ENCODE measurements at places on chromosomes 7 and 10.

DNA sequence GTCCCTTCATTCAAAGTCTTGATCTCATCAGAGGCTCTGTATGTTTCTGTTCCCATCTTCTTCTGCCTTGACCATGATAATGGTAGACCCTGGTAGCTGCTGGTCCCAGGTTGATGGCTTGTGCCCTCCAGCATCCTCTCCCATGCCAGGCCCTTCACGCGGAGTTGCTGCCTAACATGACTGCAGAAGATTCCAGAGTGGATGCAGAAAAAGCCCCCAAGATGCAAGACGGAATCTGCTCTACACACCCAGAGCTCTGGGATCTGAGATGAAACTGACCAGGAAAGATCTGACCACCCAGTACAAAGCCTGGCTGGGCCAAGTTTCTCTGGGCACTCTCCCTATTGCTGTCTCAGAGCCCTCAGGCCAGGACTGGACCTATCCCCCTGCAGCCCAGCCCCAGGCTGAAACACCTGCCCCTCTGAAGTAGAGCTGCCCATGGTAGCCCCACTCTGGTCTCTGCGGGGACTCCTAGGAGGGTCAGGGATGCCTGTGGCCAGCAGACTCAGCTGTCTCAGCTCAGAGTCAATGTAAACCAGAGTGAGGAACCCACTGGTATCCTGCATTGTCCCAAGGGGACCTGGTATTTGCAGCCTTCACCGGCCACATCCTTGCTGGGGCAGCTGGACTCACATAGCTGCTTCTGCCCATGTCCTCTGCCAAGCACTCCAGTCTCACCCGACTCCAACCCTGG, 9.5 kb upstream of the FRMD4A start:
- DNase-seq: no peak

GRCh38 chr7:101502466-101503098, 126.5 kb downstream of the MYL10 start:
- no peak for DNase-seq

DNA sequence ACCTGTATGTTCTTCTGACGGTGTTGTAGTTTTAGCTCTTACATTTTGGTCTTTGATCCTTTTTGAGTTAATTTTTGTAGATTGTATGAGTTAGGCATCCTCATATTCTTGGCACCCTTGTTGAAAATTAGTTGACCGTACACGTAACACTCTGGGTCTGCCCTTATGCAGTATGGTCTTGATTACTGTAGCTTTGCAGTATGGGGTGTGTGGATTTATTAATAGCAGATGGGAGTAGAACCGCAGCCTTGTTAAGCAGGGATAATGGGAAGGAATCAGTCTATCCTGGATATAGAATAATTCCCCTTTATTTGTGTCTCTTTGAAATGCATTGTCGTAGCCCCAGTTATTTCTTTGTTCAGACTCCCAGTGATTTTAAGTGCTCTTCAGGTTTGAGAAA, 95.5 kb downstream of the UBE3C start:
- no peak for DNase-seq

GRCh38 chr10:131024259-131025131, 287.0 kb downstream of the TCERG1L start:
- no peak for DNase-seq

DNA sequence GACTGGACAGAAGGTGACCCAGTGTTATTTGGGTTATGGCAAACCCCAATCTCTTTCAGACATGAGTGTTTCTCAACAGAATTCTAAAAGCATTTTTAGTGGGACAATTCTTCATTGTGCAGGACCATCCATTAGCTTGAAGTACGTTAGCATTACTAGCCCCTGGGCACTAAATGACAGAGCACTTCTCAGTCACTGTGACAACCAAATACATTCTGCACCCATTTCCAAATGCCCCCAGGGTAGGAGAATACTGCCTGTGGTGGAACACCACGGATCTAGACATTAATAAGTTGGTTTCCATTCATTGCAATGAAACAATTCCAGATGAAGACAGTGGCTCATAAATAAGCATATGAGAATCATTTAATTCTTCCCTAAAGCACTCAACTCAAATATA, 102.4 kb upstream of the FRMD4A start:
- DNase-seq: no peak

DNA sequence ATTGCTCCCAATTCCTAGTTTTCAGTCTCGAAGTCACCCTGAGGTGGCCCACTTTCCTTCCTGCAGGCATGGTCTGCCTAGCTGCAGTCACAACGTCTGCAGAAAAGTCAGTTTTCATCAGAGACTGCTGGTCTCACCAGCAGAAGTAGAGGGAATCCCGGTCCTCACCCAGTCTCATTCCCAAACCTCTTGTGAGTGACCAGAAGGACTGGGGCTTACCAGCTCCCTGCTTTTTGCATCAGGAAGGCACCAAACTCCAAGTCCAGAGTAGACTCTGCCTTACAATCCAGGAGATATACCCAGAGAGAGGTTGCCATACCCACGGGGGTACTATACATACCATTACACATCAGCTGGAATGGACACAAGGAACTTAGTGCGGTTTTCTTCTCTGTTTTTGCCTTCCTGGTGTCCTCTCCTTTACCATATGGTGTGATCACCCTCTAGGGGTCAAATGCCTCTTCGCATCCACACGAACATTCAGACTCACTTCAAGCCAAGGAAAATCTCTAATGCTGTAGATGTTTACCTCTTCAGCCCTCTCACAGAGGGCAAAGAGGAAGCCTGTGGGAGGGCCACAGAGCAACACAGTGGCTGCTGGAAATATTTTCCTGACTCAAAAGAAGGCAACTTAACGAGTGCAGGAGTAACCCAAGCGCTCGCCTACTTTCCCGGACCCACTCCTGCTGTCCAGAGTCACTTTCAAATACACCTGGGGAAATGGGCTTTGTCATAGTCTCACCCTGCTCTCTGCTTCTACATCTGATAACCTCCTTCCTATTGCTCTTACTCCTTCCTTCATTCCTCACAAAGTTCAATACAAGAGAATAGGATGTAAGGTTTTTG, 220.9 kb downstream of the C7orf25 start:
- no peak for DNase-seq

DNA sequence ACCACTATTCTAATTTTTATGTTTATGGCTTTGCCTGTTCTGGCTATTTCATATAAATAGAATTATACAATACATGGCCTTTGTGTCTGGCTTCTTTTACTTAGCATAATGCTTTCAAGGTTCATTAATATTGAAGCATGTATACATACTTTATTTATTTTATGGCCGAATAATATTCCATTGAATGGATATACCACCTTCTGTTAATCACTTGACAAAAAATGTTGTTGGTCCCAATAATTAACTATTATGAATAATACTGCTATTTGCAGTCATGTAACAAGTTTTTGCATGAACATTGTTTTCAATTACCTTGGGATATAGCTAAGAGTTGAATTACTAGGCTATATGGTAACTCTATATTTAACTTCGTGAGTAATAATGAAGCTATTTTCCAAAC, 767.5 kb downstream of the INHBA start:
- DNase-seq: no peak

DNA sequence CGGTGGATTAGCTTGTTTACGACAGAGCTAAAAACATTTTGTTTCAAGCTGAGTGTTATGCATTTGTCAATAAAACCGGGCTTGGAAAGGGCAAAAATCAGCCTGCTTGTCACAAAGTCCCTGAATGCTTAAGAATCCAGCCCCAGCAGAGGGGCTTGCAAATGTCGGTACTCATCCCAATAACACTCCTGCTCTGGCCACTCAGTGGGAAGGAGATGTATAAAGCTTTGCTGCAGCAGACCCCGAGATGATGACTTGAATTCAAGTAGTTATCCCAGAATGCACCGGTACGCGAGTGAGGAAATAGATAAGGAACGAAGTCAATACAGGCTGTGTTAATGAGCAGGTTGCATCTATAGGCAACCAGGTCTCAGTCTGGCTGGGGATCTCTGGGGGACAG, 662.3 kb downstream of the CCSER2 start:
- no peak for DNase-seq

- no peak for DNase-seq
Observed at GRCh38 chr10:78211561-78212051, 177.9 kb downstream of the RPS24 start.
